WTC11 (cell line): ENCODE measurements at places on chromosomes 5 and 9.

DNA sequence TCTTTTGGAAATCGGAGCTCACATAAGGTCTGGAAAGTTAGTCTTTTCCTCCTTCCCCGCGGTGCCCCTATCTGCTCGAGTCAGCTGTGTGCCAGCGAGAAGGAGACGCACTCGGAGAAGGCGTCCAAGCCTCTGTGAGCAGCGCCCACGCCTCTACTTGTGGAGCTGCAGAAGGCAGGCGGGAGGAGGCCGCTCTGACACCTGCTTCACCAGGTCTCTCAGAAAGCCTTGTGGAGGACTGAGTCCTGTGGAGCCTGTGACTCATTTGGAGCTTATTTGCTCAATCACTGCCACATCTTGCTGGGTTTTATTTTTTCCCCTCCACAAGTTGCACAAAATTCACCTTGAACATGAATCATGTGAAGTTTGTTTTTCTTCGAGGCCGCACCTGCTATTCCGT is 117.5 kb downstream of the IRX2 start:
- no peak for DNase-seq

- no peak for DNase-seq
Measured at GRCh38 chr5:36897616-36898015, 21.0 kb downstream of the NIPBL start.

DNA sequence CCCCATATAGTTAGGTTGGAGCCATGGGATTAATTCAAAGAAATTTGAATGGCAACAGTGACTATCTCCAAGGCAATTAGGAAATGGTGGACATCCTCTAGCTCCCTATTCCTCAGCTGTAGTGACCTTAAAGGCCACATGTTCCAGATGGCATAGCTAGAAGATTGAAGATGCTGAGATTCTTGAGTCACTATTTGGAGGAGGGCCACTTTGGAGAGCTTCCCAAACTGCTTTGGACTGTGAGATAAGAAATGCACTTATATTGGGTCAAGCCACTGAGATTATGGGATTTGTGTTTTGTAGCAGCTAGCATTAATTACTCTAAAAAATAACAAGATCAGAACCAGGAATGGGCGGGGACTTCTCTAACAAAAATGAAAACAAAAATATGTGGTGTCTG is 636.2 kb upstream of the CCNG1 start:
- no peak for DNase-seq

DNA sequence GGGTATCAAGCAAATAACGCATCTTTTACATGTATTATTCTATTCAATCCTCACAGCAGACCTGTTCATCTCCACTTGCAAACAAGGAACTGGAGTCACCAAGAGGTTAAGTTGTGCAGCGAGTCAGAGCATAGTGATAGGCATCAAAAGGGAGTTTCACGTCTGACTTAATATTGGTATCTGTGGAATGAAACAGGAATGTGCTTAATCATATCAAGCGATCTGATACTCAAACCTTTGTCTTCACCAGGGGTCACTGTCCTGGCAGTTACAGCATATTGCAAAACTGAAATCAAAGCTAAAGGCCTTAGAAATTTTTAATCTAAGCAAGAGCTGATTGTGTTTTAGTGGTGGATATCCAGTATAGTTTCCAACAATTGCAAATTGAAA is 271.6 kb downstream of the PLK2 start:
- DNase-seq: no peak

DNA sequence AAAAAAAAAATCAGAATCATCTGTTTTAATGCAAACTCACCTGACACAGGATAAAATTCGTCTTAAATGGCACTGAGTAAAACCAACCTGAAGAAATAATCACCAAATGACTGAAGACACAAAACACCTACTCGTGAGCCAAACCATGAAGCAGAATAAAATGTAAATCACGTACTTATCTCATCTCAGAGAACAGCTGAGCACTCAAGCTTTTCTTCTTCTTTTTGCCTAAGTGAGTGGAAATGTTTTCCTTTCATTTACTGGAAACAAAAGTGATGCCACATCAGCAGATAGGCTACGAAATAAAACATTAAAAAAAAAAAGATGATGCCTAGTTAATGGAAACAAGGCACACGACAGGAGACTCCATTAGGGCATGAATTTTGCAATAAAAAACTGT is 36.4 kb downstream of the ATPSCKMT start:
- no peak for DNase-seq
